ENCODE measurements at places on chromosomes 5 and 9. TPM values are rescaled to one million over a fixed set of nuclear protein-coding genes. Genes with fewer than 3 reads are reported as not detected.

BTNL3 gene
- not detected for total RNA-seq

GRCh38 chr9:25904701-25905100, 226.5 kb upstream of the TUSC1 start:
- DNase-seq = no peak

GRCh38 chr9:136700304-136700703, 12.1 kb upstream of the DIPK1B start:
- no peak for DNase-seq

DNA sequence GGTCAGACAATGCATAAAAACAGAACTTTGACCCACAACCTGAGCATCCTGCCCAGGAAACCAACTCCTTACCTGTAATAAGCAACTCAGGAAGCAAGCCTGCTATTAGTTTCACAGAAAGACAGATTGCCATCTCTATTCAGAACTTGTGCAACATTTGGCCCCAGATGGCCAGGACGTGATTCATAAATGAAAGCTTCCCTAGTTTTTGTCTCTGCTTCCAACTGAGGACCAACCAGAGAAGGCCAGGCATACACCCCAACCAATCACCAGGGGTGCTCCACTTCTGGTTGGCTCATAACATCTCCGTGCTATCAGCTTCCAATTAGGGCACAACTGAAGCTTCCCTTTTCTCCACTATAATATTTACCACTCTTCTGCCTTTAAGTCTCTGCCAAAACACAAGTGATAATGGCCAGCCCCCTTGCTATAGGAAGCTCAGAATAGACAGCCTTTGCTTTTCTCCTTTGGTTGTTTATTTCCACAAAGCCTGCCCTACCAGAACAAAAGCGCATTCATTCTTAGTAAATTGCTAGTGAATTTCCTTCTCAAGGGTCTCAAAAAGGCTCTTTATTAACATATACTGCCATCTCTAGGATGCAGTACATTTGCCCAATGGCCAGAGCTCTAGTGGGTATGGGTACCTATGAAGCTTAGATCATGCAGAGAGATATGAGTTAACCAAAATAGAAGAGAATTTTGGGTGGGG, 289.7 kb upstream of the DAP start:
- no peak for DNase-seq

GRCh38 chr5:88734191-88734640, 148.8 kb downstream of the MEF2C start:
- DNase-seq = no peak

GRCh38 chr9:93231121-93231694, 47.3 kb downstream of the WNK2 start:
- peak; percentile 54 for DNase-seq

Measured in thyroid gland (tissue), 4 donors.